Kidney (tissue), 22 donors: ENCODE measurements at places on chromosomes 2 and 18. TPM values are rescaled to one million over a fixed set of nuclear protein-coding genes. Genes with fewer than 3 reads are reported as not detected.

DNA sequence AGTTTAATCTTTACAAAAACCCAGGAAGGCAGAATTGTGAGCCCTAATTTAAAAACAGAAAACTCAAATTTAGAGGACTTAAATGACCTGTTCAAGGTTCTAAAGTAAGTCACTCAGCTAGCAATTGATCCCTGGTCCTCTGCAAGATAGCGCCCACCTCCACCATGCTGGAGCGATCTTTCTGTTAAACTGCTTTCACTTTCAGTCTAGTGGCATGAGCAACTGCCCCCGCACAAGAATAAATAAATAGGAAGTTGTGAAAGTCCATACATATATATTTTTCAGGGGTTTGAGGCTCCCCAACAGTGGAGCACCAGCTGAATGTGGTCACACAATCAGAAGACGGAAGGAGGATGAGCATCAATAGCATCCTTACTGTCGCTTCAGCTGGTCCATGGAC, 217.9 kb downstream of the NAPG start:
- DNase-seq = no peak

- DNase-seq = no peak
These were observed 72.5 kb downstream of the DOCK10 start for GRCh38 chr2:224969633-224970260.

The VWA3B gene
- not detected for polyA plus RNA-seq

- DNase-seq = no peak
These were observed 149.4 kb downstream of the PMAIP1 start for GRCh38 chr18:60049172-60049571.

DNA sequence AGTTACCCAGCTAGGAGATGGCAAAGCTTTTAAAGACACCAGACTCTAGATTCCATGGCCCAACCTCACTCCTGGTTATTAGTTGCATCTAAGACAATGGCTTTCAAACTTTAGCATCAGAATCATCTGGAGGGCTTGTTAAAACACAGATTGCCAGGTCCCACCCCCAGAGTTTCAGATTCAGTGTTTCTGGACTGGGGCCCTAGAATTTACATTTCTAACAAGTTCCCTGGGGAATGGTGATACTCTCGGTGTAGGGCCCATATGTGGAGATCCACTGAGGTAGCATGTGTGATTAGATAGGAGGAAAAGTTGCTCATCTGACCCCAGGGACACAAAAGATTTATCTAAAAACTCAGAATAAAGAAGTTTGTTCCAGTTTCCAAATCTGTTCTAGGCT, 14.5 kb upstream of the TTR start:
- no peak for DNase-seq

GRCh38 chr2:85718885-85719492, 24.8 kb downstream of the GNLY start:
- no peak for DNase-seq

GRCh38 chr2:128162266-128162665, 71.3 kb downstream of the UGGT1 start:
- no peak for DNase-seq

DNA sequence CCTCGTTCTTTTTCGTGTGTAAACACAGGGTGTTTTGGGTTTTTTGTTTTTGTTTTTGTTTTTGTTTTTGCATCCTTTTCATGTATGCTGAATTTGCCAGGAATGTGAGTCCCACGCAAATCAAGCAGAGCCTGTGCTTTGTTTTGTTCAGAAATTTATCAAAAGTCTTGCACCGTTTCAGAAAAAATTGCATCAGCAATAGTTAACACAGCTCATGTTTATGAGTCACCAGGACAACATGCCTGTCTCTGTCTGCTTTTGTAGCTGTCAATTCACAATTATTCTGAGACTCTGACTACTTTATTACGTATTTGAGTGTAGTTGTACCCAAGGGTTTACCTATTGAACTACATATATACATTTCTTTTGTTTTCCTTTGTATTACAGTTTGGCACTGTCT, 38.3 kb downstream of the MRPL44 start:
- DNase-seq = no peak

DNA sequence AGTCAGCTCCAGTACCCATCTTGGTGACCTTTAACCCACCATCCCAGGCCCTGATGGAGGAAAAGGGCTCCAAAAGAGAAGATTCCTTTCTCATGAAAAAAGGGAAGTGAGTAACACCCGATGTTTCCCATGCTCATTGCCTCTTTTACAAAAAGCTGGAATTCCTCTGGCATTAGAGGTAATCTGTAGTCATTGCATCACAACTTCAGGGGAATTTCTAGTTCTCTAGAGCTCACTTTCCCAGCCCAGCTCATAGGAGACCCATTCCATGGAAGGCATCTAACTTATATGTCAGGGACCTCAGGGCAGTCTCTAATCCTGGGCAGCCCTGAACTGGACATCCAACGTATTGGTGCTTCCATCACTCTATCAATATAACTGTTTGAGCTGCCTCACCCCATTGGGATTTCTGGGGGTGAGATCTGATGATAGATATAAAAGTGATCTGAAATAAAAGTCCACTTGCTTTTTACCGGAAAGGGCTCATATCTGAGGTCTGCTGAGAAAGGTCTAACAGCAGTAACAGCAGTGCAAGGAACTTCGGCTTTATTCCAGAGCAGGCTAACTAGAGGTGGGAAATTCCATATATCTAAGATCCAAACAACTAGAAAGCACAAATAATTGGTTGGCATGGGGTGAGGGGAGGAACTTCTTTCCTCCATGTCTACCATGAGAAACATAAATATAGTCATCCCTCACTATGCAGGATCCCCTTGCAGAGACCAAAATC, 106.1 kb downstream of the ETAA1 start:
- no peak for DNase-seq

- DNase-seq = no peak
These were observed 13.8 kb upstream of the ZNF236 start for GRCh38 chr18:76808561-76808960.

The SPC25 gene
- not detected for polyA plus RNA-seq
